ENCODE measurements at places on chromosomes 12 and 14.

DNA sequence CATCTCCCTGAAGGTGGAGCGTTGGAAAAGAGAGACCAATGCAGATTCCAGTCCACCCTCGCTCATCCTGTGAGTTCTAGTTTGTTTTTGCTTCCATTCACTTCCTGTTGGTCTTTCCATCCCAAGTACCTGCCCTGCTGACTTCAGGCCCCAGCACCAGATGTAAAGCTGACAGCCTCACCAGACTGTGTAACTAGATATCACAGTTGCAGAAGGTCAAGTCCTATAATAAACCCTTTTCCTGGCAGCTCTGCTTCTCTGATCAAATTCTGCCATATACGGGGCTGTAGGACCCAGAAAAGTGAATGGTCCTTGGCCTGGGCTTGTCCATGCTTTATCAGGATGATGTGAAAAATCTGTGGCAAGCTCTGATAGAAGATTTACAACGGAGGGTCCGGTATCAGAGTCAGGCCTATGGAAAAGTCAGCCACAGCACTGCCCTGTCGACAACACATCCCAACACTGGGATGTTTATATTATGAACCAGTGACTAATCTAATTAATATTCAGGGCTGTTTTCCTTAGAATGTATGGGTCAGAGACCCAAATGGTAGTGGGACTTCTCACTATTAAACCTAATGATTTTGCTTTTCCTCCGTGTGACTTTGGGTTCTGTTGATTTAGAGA is 42.1 kb downstream of the CCDC175 start:
- no peak for DNase-seq

- no peak for DNase-seq
Measured at GRCh38 chr12:64446295-64446694, 5.6 kb upstream of the TBK1 start.

- no peak for DNase-seq
Measured at GRCh38 chr12:18135509-18135908, 45.5 kb upstream of the RERGL start.

- DNase-seq, result no peak
Measured at GRCh38 chr12:49990273-49990672, 17.5 kb downstream of the AQP6 start.

DNA sequence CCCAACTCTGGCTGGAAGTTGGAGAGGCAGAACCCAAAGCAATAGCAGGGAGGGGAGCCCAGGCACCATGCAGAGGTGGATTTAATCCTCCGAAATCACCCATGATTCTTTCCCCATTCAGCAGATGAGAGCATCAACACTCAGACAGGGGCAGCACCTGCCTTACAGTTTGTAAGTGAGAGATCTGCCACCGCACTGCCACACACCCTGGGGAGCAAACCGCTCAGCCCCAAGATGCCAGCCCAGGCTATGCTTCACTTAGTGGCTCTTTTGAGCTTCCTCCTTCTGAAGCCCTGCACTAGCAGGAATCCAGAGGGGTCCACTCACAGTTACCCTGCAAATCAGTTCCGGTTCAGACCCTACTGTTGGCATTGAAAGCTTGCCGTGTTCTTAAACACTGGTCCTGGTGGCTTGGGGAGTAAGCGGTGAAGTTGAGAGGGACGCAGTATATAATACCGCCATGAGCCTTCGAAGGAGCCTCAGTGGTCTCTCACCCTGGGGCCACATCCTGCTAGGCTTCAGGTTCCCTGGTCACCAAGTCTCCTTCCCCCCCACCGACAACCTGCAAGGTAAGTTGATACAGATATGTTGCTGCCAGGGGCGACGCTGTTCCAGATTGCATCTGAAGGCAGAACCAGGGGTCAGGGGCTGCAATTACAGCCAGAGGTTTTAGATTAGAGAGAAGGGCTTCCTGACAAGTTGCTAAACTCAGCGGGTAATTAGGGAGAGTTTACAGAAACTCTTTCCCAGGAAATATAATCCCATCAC is 72.0 kb upstream of the CCND2 start:
- DNase-seq, result no peak

DNA sequence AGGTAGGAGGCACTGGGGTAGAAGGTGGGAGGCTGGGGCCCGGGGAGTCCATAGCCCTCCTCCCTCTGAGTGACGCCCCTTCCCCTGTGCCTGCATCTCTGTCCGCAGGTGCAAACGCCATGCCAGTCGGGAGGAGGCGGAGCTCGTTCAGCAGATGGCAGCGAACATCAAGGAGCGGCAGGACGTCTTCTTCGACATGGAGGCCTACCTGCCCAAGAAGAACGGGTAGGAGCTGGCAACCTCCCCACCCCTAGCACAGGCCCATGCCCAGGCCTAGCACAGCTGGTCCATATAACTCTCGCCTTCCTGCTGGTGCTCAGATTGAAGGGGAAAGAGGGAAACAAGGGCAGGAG is 35.6 kb downstream of the TMEM120B start:
- no peak for DNase-seq

- no peak for DNase-seq
Measured at GRCh38 chr12:58923781-58924180, 3.5 kb upstream of the LRIG3 start.
